Activated T-helper 2 cell treated with anti-CD3 and anti-CD28 coated beads, Interferon-gamma antibody, Interleukin-2, Interleukin-4, amounts not matched to agents 10 μg/mL and 5 μg/mL and 100 μg/mL, durations not matched to agents 14 hours and 24 hours and 36 hours (primary cell): ENCODE measurements at places on chromosomes 13 and 19. TPM values are rescaled to one million over a fixed set of nuclear protein-coding genes. Genes with fewer than 3 reads are reported as not detected.

GRCh38 chr13:88144580-88144979 lies 473.4 kb downstream of the SLITRK5 start:
- H3K4me1 ChIP-seq, result no peaks in the 10 kb centered on the region
- no peak overlapping the region for H3K27ac ChIP-seq
- H3K36me3 ChIP-seq, result no peaks in the 10 kb centered on the region
- H3K27me3 ChIP-seq, result no peaks in the 10 kb centered on the region
- no peak overlapping the region for H3K4me3 ChIP-seq

- H3K4me3 ChIP-seq, result no peak overlapping the region
- H3K36me3 ChIP-seq, result no peaks in the 10 kb centered on the region
- H3K27me3 ChIP-seq, result no peaks in the 10 kb centered on the region
- DNase-seq, result no peak
Observed at GRCh38 chr13:80688593-80688992, 347.7 kb upstream of the SPRY2 start.

DNA sequence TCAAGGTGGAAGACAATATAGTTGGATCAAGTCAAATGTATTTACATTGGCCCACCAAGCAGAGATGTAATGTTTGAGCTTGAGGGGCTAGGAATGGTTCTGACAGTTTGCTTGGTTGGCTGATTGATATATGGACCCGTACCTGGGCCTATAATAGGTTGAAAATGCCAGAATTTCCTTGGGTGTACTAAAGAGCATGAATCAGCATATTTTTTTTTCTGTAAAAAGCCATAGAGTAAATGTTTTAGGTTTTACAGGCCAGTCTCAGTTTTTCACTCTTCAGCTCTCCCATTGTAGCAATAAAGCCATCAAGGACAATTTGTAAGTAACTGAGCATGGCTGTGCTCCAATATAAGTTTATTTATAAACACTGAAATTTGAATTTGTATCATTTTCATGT lies 26.9 kb downstream of the FXYD5 start:
- no peak for DNase-seq
- H3K36me3 ChIP-seq, result peaks cover 4% of the 10 kb centered on the region
- no peak overlapping the region for H3K27ac ChIP-seq
- H3K4me3 ChIP-seq, result no peak overlapping the region

GRCh38 chr19:2087621-2088100 lies 8.5 kb downstream of the MOB3A start:
- H3K4me3 ChIP-seq, result peak overlapping the region; percentile 57
- H3K27me3 ChIP-seq, result no peaks in the 10 kb centered on the region
- DNase-seq, result no peak
- peaks cover 69% of the 10 kb centered on the region for H3K36me3 ChIP-seq
- peak overlapping the region; percentile 88 for H3K27ac ChIP-seq
- peaks cover 52% of the 10 kb centered on the region for H3K4me1 ChIP-seq

GRCh38 chr19:2856457-2857050 lies 10.6 kb upstream of the ZNF556 start:
- peaks cover 2% of the 10 kb centered on the region for H3K4me1 ChIP-seq
- no peak overlapping the region for H3K4me3 ChIP-seq
- H3K27me3 ChIP-seq, result no peaks in the 10 kb centered on the region
- H3K36me3 ChIP-seq, result peaks cover 30% of the 10 kb centered on the region
- H3K27ac ChIP-seq, result no peak overlapping the region

GRCh38 chr13:95434111-95434510 lies 118.4 kb upstream of the CLDN10 start:
- DNase-seq, result no peak
- H3K27me3 ChIP-seq, result no peaks in the 10 kb centered on the region
- H3K36me3 ChIP-seq, result no peaks in the 10 kb centered on the region
- no peaks in the 10 kb centered on the region for H3K4me1 ChIP-seq

- DNase-seq, result no peak
- no peak overlapping the region for H3K4me3 ChIP-seq
- H3K27ac ChIP-seq, result no peak overlapping the region
Observed at GRCh38 chr13:91207261-91207660, 140.2 kb upstream of the MIR17HG start.

DNA sequence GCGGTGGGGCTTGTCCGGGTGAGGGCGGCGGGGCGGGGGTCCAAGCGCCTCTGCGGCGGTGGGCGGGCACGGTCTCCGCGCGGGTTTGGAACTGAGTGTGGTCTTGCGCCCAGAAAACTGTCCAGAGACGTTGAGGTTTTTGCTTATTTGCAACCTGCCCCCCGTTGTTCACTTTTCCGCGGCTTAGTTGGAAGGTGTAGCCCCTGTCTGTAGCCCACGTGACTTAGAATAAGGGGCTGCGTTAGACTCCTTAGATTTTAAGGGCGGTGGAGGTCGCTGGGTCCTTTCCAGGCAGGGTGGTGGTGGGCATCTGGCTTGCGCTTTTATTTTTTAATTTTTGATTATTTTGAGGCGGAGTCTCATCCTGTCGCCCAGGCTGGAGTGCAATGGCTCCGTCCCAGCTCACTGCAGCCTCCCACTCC lies 748 bp downstream of the RPS15 start:
- peak overlapping the region; percentile 99 for H3K4me3 ChIP-seq
- DNase-seq, result no peak
- no peaks in the 10 kb centered on the region for H3K27me3 ChIP-seq
- H3K4me1 ChIP-seq, result peaks cover 14% of the 10 kb centered on the region
- H3K36me3 ChIP-seq, result peaks cover 56% of the 10 kb centered on the region

- no peaks in the 10 kb centered on the region for H3K4me1 ChIP-seq
- no peak overlapping the region for H3K27ac ChIP-seq
- H3K27me3 ChIP-seq, result no peaks in the 10 kb centered on the region
- H3K36me3 ChIP-seq, result no peaks in the 10 kb centered on the region
- no peak for DNase-seq
- H3K4me3 ChIP-seq, result no peak overlapping the region
Observed at GRCh38 chr13:54852831-54853230, 1824.2 kb downstream of the OLFM4 start.

GRCh38 chr13:107065036-107065435 lies 497.1 kb upstream of the ARGLU1 start:
- no peaks in the 10 kb centered on the region for H3K4me1 ChIP-seq
- H3K36me3 ChIP-seq, result no peaks in the 10 kb centered on the region
- DNase-seq, result no peak
- H3K27ac ChIP-seq, result no peak overlapping the region

- no peaks in the 10 kb centered on the region for H3K36me3 ChIP-seq
- no peak for DNase-seq
- H3K4me1 ChIP-seq, result peaks cover 21% of the 10 kb centered on the region
- H3K27me3 ChIP-seq, result peaks cover 1% of the 10 kb centered on the region
- H3K27ac ChIP-seq, result no peak overlapping the region
Observed at GRCh38 chr13:51902776-51903175, 41.0 kb downstream of the CCDC70 start.

DNA sequence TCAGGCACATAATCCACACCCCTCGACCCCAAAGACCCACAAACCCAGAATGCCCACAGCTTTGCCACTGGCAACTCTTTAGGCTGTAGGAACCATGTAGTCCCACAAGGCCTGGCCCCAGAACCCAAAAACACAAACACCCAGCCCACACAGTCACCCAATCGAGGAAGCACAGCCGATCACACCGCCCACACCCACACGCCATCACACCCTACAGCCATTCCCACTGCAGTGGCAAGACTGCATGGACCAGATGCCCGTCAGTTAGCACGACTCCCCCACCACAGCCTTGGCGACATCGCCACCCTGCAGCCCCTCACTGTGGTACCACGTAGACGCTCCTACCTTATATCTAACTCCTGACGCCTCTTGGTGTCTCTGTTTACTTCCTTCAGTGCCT lies 24.0 kb upstream of the MEIS3 start:
- no peak overlapping the region for H3K4me3 ChIP-seq
- H3K4me1 ChIP-seq, result peaks cover 37% of the 10 kb centered on the region
- H3K27ac ChIP-seq, result no peak overlapping the region
- DNase-seq, result no peak
- no peaks in the 10 kb centered on the region for H3K36me3 ChIP-seq

- H3K27ac ChIP-seq, result no peak overlapping the region
- H3K27me3 ChIP-seq, result no peaks in the 10 kb centered on the region
- no peak for DNase-seq
- H3K4me1 ChIP-seq, result no peaks in the 10 kb centered on the region
- H3K4me3 ChIP-seq, result no peak overlapping the region
Observed at GRCh38 chr13:56706485-56706884, 434.2 kb upstream of the PRR20A start.

- H3K4me3 ChIP-seq, result no peak overlapping the region
- H3K27ac ChIP-seq, result no peak overlapping the region
- H3K27me3 ChIP-seq, result peaks cover 27% of the 10 kb centered on the region
Observed at GRCh38 chr13:80339563-80339911, 1.4 kb downstream of the SPRY2 start.

The FXYD1 gene
- 0.71 TPM in 1 of 2 replicates, not detected in the other for total RNA-seq

The GJA3 gene
- 0.05 and 0.07 TPM in 2 replicates for total RNA-seq

The RDH8 gene
- total RNA-seq, result not detected in 2 replicates

The ETV2 gene
- 1.0 and 1.6 TPM in 2 replicates for total RNA-seq

The CCL25 gene
- total RNA-seq, result not detected in 2 replicates

The CCDC70 gene
- total RNA-seq, result not detected in 2 replicates

The ATP7B gene
- total RNA-seq, result 0.91 and 1.6 TPM in 2 replicates
